ENCODE measurements at places on chromosomes 1 and 21. TPM values are rescaled to one million over a fixed set of nuclear protein-coding genes. Genes with fewer than 3 reads are reported as not detected.

ZNF593OS gene
- not detected for total RNA-seq

RNU1-4 gene
- total RNA-seq = under 0.01 TPM

CAMSAP2 gene
- total RNA-seq = 57.5 TPM

UBXN10 gene
- not detected for total RNA-seq

RHOU gene
- 4.2 TPM for total RNA-seq

ZSWIM5 gene
- 4.7 TPM for total RNA-seq

NHLH1 gene
- total RNA-seq = not detected

ZMYND12 gene
- 1.6 TPM for total RNA-seq

TDRKH gene
- 2.1 TPM for total RNA-seq

KRTAP10-9 gene
- total RNA-seq = not detected

CFHR3 gene
- not detected for total RNA-seq

GJA8 gene
- total RNA-seq = not detected

TMEM82 gene
- not detected for total RNA-seq

SMG5 gene
- total RNA-seq = 43.3 TPM

KIRREL1 gene
- 96.9 TPM for total RNA-seq

SVBP gene
- total RNA-seq = 32.1 TPM

ARMH1 gene
- total RNA-seq = 1.7 TPM

AADACL4 gene
- total RNA-seq = not detected

KRTAP19-1 gene
- total RNA-seq = not detected

PRPF38A gene
- total RNA-seq = 8.7 TPM

TRPM2 gene
- total RNA-seq = 0.08 TPM

MATN1 gene
- 0.25 TPM for total RNA-seq

FNDC10 gene
- total RNA-seq = 4.5 TPM

FBXO28 gene
- total RNA-seq = 14.7 TPM

FALEC gene
- total RNA-seq = not detected

MYOG gene
- not detected for total RNA-seq

DENND2C gene
- total RNA-seq = 5.3 TPM

RABGGTB gene
- total RNA-seq = 91.8 TPM

NOS1AP gene
- not detected for total RNA-seq

SLC45A1 gene
- 2.0 TPM for total RNA-seq
